DND-41 (cell line): ENCODE measurements at places on chromosomes 6 and 20.
A peak's percentile ranks its signal among the peaks of the same experiment; 100 is the strongest.

DNA sequence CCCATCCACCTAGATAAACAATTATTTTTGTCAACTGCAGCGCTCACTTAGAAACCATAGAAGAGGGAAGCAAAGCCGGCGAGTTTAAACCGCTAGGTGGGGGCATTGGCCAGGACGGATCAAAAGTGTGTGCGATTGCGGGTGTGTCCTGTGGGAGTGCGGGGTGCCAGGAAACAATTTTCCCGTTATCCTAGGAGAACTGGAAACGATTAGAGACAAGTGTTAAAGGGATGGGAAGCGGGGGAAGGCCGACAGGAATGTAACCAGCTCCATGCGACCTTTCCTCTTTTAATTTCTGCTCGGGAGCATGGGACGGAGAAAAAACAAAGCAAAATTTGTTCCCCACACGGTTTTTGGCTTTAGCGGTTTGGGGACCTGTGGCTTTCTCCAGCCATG is 2.8 kb upstream of the HTR1B start:
- DNase-seq, result no peak

GRCh38 chr6:12608016-12608860 is 108.3 kb upstream of the PHACTR1 start:
- no peak for DNase-seq

DNA sequence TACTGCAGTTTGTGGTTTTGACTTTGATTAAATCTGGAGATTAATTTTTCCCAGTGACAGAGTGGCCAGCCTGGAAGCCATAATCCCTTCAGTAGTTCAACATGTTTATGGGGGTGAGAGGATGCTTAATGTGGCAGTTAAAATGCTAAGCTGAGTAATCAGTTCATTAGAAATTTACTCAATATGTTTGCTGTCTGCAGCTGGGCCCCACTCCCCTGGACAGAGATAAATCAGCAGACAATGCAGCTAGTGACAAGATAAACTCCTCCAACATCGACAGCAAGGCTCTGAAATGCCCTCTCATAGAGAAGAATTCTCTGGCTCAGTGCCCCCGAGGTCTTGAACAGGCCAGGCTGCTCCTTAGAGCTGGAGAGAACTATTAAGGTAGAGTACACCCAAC is 101.9 kb downstream of the LRFN2 start:
- DNase-seq, result no peak

- peak; percentile 4 for DNase-seq
Observed at GRCh38 chr6:113219783-113220182, 637.4 kb upstream of the MARCKS start.

DNA sequence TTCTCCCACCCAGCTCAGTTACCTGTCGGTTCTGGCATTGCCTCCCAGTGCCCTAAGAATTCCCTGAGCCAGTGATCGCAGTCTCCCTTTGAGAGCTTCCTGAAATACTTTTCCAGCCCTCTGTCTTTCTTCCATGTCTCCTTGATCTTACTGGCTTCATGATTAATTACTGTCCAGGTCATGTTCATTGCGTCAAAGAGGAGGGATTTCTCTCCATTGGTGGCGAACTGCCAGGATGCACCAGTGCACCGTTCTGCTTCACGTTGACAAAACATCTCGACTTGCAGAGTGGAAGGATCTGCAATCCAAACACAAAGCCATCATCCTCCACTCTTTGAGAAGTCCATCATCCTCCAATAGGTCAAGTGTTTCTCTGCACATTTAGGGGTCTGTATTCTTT is 8.6 kb downstream of the RAET1E start:
- DNase-seq, result no peak

GRCh38 chr6:25750906-25751305 is 3.6 kb upstream of the SLC17A4 start:
- DNase-seq, result no peak
